COLO829 (cell line): ENCODE measurements at places on chromosomes 1 and 21.

GRCh38 chr1:41613689-41614574 is 129.4 kb upstream of the EDN2 start:
- no peak for DNase-seq

DNA sequence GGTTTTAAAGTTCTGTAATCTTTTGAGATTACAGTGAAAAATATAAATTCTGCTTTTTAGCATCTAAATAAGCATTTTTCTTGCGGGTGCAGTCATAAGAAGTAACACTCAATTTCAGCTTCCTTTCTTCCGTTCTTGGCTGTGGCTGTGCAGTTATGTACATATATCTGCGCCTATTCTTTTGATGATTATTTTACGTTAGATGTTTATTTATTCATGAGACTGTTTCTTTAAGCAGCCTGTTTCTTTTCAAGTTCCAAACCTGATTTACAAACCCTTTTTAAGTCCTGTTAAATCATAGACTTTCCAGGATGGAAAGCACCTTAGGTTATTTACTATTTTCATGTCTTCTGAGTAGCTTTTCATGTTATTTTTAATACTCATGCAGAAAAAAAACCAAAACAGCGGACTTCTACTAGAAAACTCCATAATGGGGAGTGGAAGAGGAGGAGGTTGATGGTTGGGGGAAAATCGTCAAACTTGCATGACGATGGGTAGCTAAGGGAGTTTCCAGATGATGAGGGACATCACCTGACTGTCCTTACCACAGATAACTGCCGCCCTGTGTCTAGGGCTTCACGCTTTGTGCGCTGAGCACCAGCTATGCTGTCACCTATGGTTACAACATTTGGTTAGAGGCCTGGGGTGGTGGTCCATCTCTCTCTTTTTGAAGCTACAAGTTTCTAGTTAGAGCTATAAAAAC is 2.6 kb downstream of the PRDM2 start:
- DNase-seq: no peak

DNA sequence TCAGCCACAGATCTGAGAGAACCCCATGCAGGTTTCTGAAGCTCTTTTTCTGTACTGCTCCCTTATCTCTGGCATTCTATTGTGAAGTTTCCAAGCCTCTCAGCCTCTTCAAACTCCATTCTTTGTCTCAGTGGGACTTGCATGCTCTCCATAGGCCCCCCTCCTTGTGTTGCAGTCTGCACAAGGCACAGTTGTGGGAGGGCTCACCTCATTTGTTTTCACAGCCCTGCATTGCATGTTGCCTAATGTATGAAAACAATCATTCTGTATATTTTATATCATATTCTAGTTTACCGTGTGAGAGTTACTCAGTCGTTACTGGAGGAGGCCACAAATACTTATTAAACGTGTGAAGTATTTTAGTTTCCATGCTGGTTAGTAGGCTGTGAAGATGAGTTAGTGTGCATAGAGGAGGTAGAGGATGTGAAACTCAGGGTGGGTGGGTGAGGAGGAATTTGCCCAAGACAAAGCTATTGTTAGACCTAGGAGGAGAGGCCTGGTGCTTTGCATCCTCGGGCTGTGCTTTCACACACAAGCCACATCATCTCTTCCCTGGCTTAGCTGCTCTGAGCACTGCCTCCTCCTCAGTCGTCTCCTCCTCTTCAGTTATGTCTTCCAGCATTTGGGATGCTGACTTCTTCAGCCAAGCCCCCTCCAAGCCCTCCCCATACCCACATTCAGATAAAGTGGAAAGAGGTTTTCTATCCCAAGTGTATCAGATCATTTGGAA is 7.8 kb upstream of the CHI3L2 start:
- DNase-seq: no peak

DNA sequence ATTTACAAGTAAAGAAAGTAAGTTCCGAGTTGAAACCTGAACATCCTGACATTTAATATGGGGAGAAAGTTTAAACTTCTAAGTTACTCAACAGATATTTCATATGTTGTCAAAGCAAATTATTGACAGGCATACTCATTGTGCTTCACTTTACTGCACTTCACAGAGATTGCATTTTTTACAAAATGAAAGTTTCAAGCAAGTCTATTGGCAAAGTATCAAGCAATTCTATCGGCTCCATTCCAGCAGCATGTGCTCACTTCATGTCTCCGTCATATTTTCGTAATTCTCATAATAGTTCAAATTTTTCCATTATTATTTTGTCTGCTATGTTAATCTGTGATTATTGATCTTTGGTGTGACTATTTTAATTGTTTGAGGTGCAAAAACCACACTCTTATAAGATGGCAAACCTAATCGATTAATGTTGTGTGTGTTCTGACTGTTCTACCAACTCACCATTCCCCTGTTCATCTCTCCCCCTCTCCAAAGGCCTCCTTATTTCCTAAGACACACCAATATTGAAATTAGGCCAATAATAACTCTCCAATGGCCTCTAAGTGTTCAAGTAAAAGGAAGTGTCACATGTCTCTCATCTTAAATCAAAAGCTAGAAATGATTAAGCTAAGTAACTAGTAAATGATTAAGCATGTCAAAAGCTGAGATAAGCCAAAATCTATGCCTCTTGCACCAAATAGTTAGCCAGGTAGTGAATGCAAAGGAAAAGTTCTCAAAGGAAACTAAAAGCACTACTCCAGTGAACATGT is 68.2 kb upstream of the BCL9 start:
- no peak for DNase-seq

DNA sequence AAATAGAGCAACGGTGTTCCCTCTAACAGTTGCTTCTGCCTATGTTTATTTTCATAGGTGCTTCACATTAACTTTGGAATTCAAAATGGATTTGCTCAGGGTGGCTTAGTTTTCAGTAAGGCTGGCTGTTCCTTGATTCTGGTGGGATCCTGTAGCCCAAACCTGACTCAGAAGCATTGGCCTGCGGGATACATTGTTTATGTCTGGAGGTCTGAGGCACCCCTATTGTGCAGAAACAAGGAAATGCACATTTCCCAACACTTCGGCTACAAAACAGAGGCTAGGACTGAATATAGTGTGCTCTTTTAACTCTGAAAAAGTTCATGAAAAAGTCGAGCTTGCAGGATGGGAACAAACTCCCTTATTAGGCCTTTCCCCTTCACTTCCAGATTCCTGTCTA is 133.8 kb upstream of the F3 start:
- no peak for DNase-seq

- no peak for DNase-seq
Measured at GRCh38 chr1:9100471-9101043, 28.3 kb downstream of the GPR157 start.

GRCh38 chr1:221626041-221626440 is 115.8 kb downstream of the DUSP10 start:
- DNase-seq: no peak

DNA sequence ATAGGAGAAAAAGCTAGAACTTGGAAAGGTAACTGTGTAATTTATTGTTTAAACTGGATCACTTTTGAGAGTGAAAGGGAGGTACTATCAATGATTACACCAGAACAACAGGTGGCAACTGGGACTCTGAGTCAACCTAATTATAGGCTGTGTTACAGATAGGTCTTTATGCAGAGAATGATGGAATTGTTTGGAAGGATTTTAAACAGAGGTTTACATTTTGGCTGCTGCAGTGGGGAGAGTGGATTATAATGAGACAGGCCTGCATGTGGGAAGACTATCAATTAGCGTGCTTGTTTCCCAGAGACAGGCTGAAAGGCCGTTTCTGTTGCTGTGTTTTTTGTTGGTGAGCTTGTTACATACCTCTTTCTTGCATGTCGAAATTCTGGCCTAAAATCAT is 432.9 kb downstream of the PLA2G4A start:
- peak; percentile 45 for DNase-seq

DNA sequence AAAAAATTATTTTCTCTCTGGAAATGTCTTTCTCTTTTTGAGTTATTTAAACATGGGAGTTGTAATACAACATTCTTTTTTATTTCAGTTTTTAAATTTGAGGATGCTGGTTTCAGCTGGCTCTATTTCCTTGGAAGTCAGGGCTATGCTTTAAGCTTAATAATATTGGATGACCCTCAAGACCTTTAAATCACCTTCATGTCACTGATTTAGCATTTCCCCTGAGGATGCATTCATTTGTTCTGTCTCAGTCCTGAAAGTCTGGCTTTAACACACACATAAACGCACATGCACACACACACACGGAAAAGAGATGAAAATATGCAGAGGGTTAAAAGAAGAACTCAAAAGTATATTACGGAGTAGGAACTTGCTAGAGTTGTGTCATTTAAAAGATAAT is 260.5 kb downstream of the PTBP2 start:
- no peak for DNase-seq

GRCh38 chr1:46456411-46456963 is 33.1 kb upstream of the DMBX1 start:
- no peak for DNase-seq

GRCh38 chr1:98692482-98692881 is 31.0 kb downstream of the SNX7 start:
- no peak for DNase-seq

DNA sequence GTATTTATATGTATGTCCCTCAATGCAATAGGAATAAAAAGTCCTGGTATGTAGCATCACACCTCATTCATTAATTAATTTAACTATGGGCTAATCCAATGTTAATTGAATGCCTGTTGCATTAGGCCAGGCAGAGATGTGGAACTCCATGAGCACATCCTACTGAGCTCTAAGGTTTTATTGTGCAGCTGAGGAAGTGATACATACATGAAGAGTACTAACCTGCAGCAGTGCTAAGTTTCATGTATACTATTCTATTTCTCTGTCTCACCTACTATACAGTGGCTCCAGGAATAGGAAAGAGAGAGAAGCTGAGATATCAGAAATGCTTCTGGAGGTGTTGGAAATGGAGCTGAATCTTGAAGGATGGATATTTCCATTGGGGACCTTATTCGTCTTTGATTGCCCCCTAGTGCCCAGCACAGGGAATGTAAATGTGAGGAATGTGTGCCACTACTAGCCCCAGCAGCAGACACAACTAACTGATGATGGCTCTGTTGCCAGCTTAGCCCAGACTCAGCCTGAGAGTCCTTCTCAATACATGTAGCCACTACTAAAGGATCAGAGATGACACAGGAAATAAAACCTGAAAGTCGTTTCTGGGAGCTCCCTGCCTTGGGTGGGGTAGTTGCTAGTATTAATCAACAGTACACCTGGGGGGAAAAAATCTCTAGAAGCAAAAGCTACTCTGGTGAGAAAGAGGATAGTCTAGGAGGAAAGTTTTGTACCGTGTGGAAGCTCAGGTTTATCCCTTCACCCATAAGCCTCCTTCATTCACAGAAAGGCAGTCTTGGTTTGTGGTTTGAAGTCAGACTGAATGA is 173.3 kb upstream of the FOXD3 start:
- DNase-seq: peak; percentile 40

DNA sequence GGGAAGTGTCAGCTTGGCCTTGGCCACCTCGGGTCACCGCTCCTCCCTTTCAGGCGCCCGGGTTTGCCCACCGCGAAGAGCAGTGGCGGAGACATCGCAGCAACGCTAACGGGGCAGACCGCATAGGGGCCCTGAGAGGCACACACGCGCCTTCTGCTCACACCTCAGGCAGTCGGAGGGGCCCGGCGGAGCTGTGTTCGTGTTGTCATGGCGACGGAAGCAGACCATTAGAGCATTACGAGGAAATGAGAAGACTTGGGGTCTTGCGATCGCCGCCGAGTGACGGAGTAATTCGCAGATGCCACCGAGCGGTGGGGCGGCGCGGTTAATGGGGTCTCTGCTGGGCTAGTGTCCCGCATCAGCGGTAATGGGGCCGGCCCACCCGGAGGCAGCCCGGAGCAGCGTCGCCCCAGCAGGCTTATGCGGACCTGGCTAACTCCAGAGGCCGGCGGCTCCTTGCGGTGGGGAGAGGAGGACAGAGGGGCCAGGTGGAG is 144.1 kb downstream of the TNR start:
- DNase-seq: no peak

DNA sequence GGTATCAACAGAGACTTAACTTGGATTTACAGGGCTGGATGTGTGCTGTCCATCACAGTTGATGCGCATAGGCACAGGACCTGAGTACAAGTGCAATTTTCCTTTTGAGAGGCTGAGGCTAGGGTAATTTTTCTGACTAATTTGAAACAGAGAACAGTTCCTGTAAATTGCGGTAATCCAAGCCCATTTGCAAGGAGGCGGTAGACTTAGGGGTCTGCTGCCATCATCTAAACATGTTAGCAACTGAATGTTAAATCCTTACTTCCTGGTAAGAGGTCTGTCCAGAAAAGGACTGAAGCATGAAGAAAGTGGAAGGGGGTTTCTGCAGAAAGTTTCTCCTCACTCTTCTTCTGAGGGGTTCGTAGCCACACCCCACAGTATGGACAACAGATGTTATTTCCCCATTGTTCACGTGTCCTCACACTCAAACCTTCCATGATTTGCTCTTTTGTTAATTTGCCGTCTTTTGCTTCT is 23.7 kb upstream of the C1orf198 start:
- no peak for DNase-seq

GRCh38 chr1:55078470-55078869 is 39.1 kb downstream of the PCSK9 start:
- DNase-seq: no peak

DNA sequence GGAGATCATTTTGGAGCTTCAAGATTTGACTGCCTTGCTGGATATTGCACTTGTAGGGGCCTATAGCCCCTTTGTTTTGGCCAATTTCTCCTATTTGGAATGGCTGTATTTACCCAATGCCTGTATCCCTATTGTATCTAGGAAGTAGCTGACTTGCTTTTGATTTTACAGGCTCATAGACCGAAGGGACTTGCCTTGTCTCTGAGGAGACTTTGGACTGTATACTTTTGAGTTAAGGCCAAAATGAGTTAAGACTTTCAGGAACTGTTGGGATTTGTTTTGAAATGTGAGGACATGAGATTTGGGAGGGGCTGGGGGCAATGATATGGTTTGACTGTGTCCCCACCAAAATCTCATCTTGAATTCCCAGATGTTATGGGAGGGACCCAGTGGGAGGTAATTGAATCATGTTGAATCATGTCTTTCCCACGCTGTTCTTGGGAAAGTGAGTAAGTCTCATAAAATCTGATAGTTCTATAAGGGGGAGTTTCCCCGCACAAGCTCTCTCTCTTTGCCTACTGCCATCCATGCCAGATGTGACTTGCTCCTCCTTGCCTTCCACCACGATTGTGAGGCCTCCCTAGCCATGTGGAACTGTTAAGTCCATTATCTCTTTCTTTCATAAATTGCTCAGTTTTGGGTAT is 276.1 kb downstream of the LMX1A start:
- DNase-seq: no peak

DNA sequence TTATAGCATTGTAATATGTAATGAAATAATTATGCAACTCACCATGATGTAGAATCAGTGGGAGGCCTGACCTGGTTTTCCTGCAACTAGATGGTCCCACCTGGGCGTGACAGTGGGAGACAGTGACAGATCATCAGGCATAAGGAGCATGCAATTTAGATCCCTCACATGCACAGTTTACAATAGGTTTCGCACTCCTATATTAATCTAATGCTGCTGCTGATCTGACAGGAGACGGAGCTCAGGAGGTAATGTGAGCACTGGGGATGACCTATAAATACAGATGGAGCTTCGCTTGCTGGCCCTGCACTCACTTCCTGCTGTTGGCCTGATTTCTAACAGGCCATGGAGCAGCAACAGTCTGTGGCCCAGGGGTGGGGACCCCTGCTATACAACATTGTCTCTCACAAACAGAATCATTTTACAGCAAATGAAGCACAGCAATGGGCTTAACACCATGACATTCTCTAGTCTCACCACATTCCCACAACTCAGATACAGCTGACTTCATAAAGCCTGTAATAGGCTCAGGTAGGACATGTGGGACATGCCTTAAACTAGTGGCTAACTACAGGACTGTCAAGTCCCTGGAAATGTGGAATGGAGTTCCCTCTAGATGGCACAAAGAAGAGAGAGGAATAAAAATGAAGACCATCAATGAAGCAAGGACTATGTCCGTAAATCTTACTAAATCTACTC is 40.7 kb upstream of the SLC5A9 start:
- DNase-seq: no peak

- DNase-seq: peak; percentile 39
Measured at GRCh38 chr1:14961661-14962267, 191.8 kb upstream of the TMEM51 start.
